Glomerular endothelial cell (primary cell): ENCODE measurements at places on chromosomes 3 and 15. TPM values are rescaled to one million over a fixed set of nuclear protein-coding genes. Genes with fewer than 3 reads are reported as not detected.

The GOLGA8Q gene
- not detected in 2 replicates for total RNA-seq

The HHATL gene
- total RNA-seq: not detected in 2 replicates

The ST8SIA2 gene
- 1.6 TPM in 1 of 2 replicates, not detected in the other for total RNA-seq

The HTR3E gene
- total RNA-seq: not detected in 2 replicates

The ADGRG7 gene
- total RNA-seq: not detected in 2 replicates

The FOXL2 gene
- 0.06 and 0.58 TPM in 2 replicates for total RNA-seq

The LRRC2 gene
- 0.41 TPM in 1 of 2 replicates, not detected in the other for total RNA-seq

The CCR1 gene
- total RNA-seq: not detected in 2 replicates

The LOXL1 gene
- 35.5 and 37.7 TPM in 2 replicates for total RNA-seq

The ZNF620 gene
- total RNA-seq: 2.7 and 4.0 TPM in 2 replicates

The A4GNT gene
- not detected in 2 replicates for total RNA-seq

The CCR3 gene
- total RNA-seq: not detected in 2 replicates

The SAMD7 gene
- not detected in 2 replicates for total RNA-seq

The ANKRD34C gene
- total RNA-seq: not detected in 2 replicates

The RRP9 gene
- total RNA-seq: 13.5 and 17.2 TPM in 2 replicates

The C3orf22 gene
- total RNA-seq: not detected in 2 replicates

The SKOR1 gene
- total RNA-seq: 0.19 TPM in 1 of 2 replicates, not detected in the other

The SCAP gene
- 55.0 and 63.8 TPM in 2 replicates for total RNA-seq

The ZDHHC19 gene
- not detected in 2 replicates for total RNA-seq

The IL17RB gene
- total RNA-seq: not detected in 2 replicates

The PLA2G4B gene
- total RNA-seq: 0.48 and 0.58 TPM in 2 replicates

The CHRNB4 gene
- not detected in 2 replicates for total RNA-seq

The STXBP5L gene
- not detected in 2 replicates for total RNA-seq

The SPRED1 gene
- total RNA-seq: 13.8 and 22.2 TPM in 2 replicates

The RYR3 gene
- 0.44 TPM in 1 of 2 replicates, not detected in the other for total RNA-seq

The TLR9 gene
- total RNA-seq: not detected in 2 replicates

The LDHAL6B gene
- not detected in 2 replicates for total RNA-seq

The GOLGA8R gene
- total RNA-seq: 1.1 and 1.5 TPM in 2 replicates

The CXCR6 gene
- not detected in 2 replicates for total RNA-seq

The PAQR9 gene
- not detected in 2 replicates for total RNA-seq

The PLSCR2 gene
- not detected in 2 replicates for total RNA-seq

The CCR9 gene
- total RNA-seq: not detected in 2 replicates

The KIF15 gene
- total RNA-seq: 0.92 and 3.7 TPM in 2 replicates

The MKRN2OS gene
- not detected in 2 replicates for total RNA-seq

The IQCF6 gene
- not detected in 2 replicates for total RNA-seq

The NEK4 gene
- 6.3 and 13.7 TPM in 2 replicates for total RNA-seq

The AHSG gene
- not detected in 2 replicates for total RNA-seq

The CEP19 gene
- 2.3 and 3.1 TPM in 2 replicates for total RNA-seq
